KBM-7 (cell line): ENCODE measurements at places on chromosomes 1 and 21.

GRCh38 chr1:42674214-42674613 is 8.0 kb upstream of the YBX1 start:
- DNase-seq = no peak

GRCh38 chr1:109290998-109291397 is 8.1 kb upstream of the PSRC1 start:
- DNase-seq = peak; percentile 72

- no peak for DNase-seq
Measured at GRCh38 chr21:15669247-15669646, 60.5 kb upstream of the USP25 start.

DNA sequence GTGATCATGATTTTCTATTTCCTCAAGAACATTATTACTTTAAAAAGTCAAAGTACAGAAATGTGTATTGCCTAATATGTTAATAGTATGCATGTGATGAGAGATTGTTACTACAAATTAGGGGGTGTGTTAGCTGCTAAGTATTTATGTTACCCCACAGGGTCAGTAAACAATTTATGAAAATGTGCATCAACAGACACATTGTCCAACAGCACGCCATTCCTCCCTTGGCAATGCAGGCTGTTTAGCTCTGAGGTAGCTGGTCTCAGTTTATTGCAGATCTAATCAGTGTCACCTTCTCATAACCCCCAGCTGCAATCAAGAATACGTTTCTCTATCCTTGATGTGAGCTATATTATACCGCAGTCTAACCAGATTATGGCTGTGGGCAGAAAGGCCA is 99.4 kb downstream of the TNR start:
- no peak for DNase-seq

- peak; percentile 96 for DNase-seq
Measured at GRCh38 chr1:47437447-47438164, at the start of gene FOXD2. Gene FOXD2 (plus strand): TSS chr1:47438044. CDS start chr1:47438136, 92 bp downstream.

DNA sequence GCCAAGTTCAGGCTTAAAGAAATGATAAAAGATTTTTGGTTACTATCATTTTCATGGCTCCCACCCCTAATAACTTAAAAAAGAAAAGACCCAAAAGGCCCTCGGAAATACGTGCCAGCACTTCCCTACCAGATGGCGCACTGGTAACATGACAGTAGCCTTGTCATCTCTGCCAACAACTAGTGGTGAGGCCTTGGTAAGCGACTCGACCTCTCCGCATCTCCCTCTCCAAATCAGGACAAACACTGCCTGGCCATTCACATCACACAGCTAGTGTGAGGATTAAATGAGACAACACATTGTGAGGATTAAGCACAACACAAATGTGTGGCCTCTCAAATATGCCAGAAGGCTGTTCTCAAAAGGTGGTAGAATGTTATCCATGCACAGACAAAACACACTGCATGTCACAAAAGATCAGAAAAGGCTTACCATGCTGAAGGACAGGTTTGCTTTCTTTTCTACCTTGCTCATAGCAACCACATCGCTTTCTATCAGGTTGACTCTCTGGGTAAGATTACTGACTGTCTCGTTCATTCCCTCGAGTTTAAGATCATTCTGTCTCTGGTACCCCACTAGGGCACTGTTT is 16.4 kb downstream of the TEX38 start:
- no peak for DNase-seq

DNA sequence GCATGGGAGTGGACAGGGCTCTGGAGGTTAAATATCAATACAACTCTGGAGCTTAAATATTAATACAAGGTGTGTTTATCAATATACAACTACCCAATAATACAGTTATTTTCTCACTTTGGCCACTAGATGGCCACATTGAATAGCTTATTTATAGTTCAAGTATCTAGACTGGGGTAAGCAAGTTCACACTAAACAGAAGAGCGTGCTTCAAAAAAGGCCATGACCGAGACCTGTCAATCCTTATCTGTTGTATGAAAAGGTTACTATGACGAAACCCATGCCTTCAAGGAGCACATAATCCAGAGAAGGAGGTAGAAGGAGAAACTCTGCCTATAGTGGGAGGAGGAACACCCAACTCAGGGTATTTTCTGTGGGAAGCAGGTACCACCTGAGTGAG is 29.1 kb downstream of the CHML start:
- peak; percentile 63 for DNase-seq

DNA sequence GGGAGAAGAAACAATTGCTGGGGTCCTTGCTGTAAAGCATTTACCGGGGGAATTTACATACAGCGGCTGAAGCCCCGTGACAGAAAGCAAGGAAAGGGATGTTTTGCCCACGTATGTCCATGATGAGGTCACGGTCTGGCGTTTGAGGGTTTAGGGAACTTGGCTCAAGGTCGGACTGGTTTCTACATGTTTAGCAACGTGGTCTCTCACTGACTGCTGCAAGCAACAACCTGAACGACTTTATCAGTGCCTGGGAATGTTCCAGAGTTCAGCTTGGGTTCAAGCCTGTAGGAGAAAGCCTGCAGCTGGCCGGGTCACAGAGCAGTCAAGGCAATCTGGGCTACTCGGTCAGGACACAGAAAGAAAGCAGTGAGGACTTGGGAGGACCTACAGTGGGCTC is 323.3 kb downstream of the AJAP1 start:
- no peak for DNase-seq

DNA sequence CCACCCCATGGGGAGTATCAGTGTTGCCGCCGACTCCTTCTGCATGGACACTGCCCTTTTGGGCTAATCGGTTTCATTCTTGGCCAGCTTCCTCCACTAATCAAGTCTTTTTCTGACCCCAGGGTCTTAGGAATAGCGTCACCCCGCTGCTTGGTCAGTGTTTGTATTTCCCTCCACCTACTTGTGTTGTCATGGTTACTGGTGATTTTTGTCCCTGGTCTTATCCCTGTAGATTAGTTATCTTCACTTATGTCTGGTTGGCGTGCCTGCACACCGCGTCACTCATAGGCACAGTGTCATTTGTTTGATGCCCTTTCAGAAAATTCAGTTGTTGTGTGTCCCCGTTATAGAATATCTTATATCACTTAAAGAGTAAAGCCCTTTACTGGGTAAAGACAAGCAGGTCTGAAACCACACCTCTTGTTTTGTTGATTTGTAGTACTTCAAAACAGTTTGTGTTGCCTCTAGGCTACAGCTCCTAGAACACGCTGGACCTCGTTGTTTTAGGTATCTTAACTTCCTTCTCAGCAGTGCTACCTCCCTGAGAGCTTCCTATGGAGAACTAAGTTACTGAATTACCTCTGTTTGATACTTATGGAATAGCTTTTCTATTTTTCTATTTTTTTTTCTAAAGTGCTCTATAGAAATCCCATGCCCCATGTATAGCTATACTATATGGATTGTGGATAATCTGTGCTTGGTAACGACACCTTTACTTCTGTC is 868 bp downstream of the PPP1R12B start:
- DNase-seq = peak; percentile 51

DNA sequence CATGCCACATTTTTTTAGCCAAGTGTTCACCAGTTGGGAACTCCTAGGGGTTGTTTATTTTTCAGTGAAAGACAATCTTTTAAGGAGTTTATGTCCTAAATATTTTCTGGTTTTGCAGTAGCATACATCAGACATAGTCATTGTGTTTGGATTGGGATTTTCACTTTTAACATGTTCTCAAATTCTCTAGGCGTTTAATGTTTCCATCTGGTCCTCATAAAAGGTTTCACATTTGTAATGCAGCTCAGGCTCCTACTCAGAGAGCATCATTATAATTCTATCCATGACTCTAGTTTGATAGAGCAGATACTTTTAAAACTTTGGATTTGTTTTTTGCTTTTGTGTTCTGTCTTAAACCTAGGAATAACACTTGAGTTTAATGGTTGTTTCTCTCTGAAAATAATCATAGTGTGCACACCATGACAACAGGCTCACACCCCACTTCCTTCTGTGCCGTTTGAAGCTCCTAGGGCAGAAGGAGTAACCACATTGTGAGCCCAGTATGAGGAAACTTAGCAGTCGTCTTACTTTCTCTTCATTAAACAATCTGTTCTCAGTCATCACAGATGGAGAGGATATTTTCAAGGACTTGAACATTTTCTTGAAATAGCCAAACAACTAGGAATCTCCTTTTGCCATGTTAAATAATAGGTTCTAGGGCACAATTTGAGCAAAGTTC is 219.6 kb downstream of the PDE4B start:
- DNase-seq = peak; percentile 3

GRCh38 chr1:190904091-190904695 is 426.5 kb upstream of the BRINP3 start:
- no peak for DNase-seq

DNA sequence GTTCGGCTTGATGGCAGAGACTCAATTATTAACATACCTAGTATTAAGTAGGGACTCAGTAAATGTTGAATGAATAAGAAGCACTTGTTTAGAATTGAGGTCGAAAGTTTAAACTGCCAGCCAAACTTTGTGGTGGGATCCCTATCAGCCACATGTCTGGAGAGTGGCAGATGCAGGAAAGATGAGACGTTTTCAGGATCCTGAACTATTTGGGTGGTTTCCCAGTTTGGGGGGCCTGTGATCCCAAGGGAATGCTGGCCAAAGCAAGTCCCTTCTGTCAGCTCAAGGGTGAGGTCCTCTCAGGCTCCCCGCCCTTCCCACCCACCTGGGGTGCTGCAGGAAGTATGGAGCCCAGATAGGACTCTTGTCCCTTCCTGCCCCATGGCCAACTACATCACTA is 38.6 kb downstream of the KCNC4 start:
- DNase-seq = no peak

- DNase-seq = no peak
Measured at GRCh38 chr1:245160741-245161400, 6.1 kb downstream of the KIF26B start.

DNA sequence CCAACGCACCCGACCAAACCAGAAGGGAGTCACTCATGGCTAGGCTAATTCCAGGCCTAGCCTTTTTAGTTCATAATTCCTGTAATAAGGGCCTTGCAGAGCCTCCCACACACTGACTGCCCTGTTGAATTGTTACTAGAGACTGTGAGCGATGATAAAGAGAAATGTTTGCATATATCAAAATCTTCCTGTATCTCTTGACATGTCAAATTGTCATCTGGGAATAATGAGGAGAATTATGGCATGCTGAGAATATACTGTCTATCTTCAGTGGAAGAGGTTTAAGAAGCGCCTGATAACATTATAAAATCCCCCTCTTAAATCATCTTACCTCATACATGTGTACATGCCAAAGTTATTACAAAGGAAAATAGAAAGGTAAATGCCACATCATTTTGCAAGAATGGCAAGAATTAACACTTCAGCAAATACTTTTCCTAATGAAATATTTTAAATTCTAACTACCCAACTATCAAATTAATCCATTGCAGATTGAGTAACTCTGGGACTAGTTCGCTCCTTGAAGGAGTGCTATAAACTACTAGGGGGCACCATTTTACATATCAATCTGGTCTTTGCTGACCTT is 144.1 kb downstream of the CENPF start:
- DNase-seq = no peak

DNA sequence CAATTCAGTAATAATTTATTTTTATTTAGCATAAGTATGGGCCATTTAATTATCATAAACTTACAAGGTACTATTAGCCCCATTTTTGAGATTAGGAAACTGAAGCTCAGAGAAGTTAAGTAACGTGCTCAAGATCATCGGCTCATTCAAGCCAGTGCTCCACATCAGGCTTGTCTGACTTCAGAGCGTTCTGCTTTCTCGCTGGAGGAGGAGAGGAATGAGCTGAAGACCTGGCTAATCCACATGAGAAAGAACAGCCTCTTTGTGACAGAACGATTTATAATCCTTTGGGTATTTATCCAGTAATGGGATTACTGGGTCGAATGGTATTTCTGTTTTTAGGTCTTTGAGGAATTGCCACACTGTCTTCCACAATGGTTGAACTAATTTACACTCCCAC is 39.7 kb downstream of the DDX20 start:
- no peak for DNase-seq

DNA sequence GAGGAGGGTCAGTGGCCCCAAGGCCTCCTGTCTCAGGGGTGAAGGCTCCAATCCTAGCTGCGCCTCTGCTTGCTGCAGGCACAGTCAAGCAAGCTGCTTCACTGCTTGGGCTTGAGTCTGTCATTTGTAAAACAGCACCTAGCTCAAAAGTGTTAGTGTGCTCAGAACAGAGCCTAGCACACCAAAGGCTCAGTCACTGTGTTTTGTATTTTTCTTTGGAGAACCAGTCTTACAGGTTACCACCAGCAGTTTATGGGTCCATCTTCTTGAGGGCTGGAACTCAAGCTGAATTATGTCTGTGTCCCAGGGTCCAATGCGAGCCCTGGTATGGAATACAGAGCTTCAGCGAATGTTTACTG is 113.6 kb downstream of the DMRTB1 start:
- no peak for DNase-seq

DNA sequence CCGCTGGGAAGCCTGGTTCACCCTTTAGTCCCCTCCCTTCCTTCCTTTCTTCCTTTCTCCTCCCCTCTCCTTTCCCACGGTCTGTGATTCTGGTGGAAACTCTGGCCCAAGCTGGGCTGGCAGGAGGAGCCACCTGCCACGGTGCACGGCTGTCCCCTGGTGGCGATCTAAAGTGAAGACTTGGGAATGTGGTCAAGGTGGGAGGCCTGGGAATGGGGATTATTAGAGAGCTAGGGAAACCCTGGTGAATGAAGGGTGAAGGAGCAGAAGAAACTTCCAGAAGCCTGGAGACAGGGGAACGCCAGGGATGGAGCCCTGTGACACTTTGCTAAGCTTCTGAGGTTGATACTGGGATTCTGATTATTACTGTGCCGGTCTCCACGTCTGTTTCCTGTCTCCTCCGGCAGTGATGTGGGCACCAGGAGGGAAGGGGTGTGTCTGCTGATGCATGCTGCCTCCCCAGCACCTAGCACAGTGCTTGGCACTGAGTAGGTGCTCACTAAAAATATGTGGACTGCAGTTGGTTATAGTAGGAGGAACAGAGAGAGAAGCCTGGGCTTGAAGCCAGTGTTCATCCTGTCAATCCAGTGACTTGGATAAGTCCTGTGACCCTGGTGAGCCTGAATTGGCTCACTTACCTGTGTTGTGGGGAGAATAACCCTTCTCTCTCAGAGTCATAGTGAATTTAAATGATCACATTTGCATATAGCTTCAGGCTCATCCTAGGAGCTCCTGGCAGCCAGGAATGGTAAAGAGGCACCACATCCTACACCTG is 71.2 kb upstream of the NBPF3 start:
- DNase-seq = peak; percentile 71

- peak; percentile 78 for DNase-seq
Measured at GRCh38 chr1:45569962-45570581, 13.8 kb upstream of the NASP start.

GRCh38 chr1:214027498-214027897 is 39.7 kb downstream of the PROX1 start:
- no peak for DNase-seq
